NCI-H446 treated with DMSO at 0.1 percent for 48 hours (cell line): ENCODE measurements at places on chromosomes 3 and 15.

DNA sequence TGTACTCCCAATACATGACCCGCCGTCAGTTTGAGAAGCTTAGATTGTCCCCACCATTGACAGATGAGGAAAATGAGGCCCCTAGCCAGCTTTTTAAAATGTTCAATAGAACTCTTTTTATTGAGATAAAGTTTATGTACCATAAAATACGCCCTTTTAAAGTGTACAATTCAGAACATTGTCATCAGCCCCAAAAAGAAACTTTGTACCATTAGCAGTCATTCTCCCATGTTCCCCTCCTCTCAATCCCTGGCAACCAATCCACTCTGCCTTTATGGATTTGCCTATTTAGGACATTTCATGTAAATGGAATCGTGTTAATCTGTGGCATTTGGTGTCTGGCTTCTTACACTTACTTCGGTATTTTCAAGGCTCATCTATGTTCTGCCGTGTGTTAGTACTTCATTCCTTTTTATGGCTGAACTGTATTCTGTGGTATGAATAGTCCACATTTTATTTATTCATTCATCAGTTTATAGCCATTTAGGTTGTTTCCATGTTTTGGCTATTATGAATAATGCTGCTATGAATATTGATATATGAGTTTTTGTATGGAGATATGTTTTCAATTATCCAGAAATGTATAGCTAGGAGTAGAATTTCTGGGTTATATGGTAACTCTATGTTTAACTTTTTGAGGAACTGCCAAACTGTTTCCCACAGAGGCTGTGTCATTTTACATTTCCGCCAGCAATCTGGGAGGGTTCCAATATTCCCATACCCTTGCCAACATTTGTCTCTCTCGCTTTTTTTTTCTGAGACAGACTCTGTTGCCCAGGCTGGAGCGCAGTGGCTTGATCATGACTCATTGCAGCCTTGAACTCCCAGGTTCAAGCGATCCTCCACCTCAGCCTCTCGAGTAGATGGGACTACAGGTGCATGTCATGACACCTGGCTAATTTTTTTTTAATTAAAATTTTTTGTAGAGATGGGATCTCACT, 15.3 kb upstream of the PTPN23 start:
- peak; percentile 41 for DNase-seq

GRCh38 chr15:37823601-37824275, 110.7 kb upstream of the TMCO5A start:
- no peak for DNase-seq

GRCh38 chr15:69834761-69835160, 263.0 kb downstream of the TLE3 start:
- DNase-seq, result no peak

GRCh38 chr3:176262071-176262470, 935.2 kb downstream of the TBL1XR1 start:
- peak; percentile 18 for DNase-seq

DNA sequence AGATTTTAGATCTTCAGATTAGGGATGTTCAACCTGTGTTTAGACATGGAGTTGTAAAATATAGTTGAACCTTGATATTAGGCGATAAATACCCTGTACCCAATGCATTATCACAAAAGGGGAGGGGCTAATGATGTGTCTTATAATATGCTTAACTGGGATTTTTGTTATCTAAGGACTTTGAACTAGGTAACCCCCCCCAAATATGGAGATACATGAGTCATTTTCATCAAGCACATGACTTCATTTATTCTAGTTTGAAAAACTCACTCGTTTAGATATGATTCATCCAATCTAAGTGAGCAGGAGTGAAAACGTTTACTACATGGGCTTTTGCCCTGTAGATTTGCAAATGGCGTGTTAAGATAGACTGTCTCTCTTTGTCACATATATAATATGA, 212.4 kb downstream of the IL5RA start:
- no peak for DNase-seq

GRCh38 chr15:89724621-89725020, 26.4 kb downstream of the MESP1 start:
- no peak for DNase-seq

- no peak for DNase-seq
Measured at GRCh38 chr3:114451561-114452018, 157.8 kb downstream of the TIGIT start.

DNA sequence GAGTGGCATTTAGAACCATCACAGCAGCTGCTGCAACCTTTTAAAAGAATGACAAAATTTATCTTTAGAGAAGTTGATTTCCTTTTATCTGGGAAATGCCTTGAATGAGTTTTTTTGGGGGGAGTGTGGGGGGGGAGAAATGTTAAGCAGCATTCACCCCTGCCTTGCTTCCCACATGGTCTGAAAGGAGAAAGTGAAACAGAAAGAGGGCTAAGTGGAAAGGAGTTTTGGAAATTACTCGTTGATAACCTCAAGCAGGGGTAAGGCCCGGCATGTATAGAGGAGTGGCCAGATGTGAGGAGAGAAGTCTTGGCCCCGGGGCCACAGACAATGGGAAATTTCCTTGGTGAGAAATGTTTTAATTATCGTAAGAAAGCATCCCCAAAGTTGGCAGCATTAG, 23.5 kb downstream of the B3GALNT1 start:
- DNase-seq, result no peak

- no peak for DNase-seq
Measured at GRCh38 chr15:67843571-67844387, 3.9 kb upstream of the RNU6-1 start.

GRCh38 chr3:104764496-104764895, 602.2 kb upstream of the ALCAM start:
- DNase-seq, result no peak

DNA sequence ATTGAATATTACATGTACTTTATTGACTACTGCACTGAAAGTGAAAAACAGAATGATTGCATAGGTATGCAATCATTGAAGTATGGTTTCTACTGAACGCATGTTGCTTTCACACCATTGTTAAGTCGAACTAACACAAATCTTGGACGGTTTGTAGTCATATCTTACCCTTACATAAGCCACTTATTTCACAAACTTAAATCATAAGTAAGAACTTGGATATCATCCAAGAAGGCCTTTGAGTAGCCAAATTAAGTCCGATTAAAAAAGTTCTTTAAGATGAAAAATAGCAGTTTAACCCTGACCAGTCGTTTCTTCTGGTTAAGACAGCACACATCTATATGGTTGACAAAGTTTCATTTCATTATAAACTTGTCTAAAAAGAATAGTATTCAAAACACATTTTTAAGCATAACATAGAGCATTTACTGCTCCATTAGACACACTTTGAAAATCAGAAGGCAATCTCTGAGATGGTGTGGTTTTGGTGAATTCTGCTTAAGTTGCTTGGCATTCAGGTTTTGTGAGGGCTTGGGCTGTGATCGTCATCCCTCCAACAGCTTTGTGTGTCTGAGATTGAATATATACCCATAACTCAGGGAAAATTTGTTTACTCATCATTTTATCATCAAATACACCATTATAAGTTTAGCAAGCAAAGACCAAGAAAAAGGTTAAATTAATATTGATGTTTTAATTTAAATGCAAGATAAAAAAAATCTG, 92.2 kb downstream of the NFKBIZ start:
- no peak for DNase-seq

GRCh38 chr3:167203062-167203461, 177.0 kb downstream of the ZBBX start:
- no peak for DNase-seq

DNA sequence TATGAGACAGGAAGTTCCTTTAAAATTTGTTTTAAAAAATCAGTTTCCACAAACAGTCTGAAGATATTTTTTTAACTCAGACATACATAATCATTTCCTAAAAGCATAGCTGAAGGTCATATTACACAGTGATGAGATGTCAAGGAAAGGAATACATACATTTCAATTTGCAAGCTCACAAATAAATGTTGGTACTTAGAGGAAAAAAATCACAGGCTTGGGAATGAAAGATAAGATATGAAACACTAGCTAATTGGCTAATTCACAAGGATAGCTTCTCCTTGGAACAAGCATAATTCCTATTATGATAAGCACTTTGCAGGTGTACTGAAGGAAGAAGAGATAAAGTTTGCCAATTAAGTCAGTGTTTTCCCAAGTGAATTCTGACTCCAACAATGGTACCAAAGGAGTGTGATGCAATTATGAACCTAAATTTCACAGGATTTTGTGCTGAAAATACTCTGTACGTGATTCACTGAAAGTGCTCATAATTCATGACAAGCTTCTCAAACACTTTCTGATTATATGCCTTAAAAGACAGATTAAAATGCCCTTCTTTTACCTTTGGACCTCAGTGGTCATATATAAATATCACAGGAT, 112.4 kb downstream of the FRMD5 start:
- no peak for DNase-seq

GRCh38 chr3:72682936-72683452, 165.3 kb downstream of the SHQ1 start:
- no peak for DNase-seq

DNA sequence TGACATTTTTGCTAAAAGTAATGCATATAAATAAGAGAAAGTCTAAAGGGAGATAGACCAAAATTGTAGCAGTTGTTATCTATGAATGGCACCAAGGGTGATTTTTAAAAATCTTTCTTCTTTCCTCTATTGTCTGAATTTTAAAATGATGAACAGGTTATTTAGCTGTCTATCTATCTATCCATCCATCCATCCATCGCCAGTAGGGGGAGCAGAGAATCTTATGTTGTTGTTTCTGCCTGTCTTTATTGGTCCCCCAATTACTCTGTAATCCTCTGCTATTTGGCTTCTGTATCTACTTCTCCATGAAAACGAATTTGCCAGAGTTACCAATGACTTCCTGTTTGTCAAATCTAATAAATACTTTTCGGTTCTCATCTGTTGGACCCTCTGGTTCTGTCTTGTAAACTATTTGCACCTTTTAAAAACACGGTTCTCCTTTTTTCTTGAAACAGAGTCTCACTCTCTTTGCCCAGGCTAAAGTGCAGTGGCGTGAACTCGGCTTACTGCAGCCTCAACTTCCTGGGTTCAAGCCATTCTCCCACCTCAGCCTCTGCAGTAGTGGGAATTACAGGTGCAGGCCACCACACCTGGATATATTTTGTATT, 86.0 kb downstream of the ECT2 start:
- DNase-seq, result peak; percentile 28

- no peak for DNase-seq
Measured at GRCh38 chr15:88021601-88022000, 234.9 kb downstream of the NTRK3 start.

DNA sequence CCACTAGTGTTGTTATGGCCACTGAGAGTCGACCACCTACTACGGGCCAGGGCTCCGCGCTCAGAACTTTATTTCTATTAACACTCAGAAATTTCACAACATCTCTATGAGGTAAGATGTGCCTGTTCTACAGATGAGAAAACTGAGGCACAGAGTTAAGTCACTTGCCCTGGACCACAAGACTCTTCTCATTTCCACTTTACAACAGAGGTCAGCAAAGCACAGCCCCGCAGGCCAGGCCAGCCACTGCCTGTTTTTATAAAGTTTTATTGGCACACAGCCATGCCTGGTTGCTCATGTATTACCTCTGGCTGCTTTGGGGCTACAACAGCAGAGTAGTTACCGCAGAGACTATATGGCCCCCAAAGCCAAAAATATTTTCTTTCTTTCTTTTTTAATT, 503.6 kb downstream of the SHQ1 start:
- no peak for DNase-seq

GRCh38 chr3:125262161-125262560, 49.6 kb upstream of the SLC12A8 start:
- no peak for DNase-seq

- DNase-seq, result no peak
Measured at GRCh38 chr3:62876064-62876463, 848 bp upstream of the CADPS start.

- DNase-seq, result no peak
Measured at GRCh38 chr15:90294601-90295269, 29.3 kb downstream of the NGRN start.

GRCh38 chr3:94787734-94788270, 724.9 kb downstream of the NSUN3 start:
- DNase-seq, result peak; percentile 81

DNA sequence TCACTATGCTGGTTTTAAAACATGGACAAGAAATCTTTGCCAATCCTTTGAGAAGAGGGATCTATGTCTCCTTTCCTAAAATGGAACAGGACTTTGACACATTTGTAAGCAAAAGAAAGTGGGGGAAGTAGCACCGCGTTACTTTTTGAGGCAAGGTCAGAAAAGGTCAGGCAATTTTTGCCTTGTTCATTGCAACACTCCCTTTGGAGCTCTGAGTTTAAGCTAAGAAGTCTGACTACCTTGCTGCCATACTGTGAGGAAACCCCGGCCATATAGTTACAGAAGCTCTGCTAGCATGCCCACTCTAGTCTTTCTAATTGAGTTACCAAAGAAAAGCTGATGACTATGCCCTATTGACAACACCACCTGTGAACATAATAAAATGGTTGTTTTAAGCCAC, 1.4 kb downstream of the FAM227B start:
- DNase-seq, result no peak

DNA sequence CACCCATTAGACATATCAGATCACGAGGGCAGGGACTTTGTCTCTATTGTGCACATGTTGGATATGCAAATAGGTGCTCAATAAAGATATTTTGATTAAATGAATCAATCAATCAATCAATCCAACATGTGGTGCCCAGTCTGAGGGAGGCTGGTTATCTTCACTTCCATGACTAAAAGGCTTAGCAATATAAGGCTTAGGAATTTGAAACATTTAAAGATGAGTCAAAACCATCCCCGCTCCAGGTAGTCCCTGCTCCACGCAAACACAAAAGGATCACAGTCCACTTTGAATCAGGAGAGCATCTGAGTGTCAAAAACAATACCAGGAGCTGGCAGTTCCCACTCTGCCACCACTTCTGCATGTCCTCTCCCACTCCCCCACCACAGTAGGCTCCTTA, 25.8 kb upstream of the PRICKLE2 start:
- no peak for DNase-seq

DNA sequence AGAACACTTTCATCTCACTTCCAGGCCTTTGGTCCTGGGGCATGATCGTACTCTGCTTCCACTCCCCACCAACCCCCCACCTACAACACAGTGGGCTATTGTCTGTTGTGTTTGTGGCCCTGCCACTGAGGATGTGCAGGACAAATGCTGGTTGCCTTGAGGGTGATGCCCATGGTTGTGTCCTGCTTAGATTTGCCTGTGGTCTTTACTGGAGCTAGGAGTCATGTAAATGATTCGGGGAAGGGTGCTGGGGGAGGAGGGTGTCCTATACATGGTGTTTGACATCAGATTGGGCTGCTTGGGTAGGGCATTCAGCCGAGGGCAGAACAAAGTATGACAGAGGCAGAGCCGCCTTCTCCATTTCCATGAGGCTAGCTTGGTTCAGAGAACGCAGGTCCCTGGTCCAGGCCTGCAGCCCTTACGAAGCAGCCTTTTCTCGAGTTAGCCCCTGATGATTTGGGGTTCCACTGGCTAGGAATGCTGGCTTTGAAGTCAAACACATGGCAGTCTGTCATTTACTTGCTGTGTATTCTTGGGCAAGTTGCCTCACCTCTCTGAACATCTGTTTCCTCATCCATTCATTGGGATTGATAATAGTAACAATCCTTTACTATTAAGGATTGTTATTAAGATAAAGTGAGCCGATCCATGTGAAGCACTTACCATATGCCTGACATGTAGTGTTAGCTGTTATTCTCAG, 6.9 kb downstream of the CORO2B start:
- no peak for DNase-seq

GRCh38 chr3:56296361-56296760, 171.9 kb downstream of the ERC2 start:
- no peak for DNase-seq

- DNase-seq, result no peak
Measured at GRCh38 chr3:161322781-161323568, 48.3 kb downstream of the SPTSSB start.
